ENCODE measurements at places on chromosomes 6 and 20.

DNA sequence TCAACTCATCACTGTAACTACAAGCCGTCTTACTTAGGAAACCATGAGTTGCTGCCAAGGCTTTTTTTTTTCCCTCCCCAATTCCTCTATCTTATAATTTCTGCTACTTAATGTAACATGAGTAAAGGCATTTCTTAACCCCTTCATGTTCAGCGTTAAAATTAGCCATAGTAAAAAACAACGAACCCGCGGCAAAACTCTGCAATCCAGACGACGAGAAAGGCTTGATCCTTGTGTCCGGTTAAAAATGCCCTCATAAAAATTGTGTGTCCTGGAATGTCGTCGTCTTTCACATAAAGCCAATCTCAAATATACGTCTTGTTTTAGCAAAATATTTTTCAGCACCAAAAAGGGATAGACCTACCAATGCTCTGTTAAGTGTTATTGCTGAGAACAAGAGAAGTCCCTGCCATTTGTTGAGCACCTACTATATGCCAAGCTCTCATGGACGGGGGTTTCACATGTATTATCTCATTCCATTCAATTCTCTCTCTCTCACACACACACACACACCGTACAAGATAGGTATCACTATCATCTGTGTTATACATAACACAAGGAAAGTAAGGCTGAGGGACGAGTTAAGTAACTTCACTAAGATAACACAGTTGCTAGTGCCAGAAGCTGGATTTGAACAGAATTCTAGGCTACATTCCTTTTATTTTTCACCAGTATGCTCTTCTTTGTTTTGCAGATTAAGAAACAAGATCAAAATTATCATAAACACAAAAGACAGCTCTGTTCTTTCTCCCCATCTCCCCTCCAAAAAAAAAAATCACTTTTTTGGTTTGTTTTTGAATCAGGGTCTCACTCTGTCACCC, 683 bp upstream of the ARHGAP18 start:
- no peak for DNase-seq

- DNase-seq: no peak
These were observed 56.1 kb upstream of the CCN6 start for GRCh38 chr6:111997853-111998208.

GRCh38 chr6:152356662-152357061, 280.5 kb downstream of the SYNE1 start:
- no peak for DNase-seq

GRCh38 chr6:97437087-97437486, 154.1 kb upstream of the MMS22L start:
- no peak for DNase-seq

DNA sequence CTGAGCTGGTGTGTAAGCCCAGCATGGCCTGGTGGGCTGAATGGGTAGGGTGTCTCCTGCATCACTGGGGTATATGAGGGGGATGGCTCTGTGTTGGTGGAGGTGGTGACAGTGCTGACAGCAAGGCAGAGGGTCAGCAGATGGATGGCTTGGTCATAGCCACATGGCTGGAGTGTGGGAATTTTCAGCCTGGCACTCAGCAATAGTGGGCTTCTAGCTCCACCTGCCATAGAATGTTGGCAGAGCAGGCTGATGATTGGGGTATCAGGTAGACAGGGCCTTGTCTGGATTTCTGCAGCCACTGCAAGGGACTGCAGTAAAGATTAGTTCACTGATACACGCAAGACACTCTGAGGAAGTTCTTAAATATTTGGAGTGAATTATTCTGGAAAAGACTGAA, 137.5 kb upstream of the BACH2 start:
- DNase-seq: no peak
